ENCODE measurements at places on chromosomes 13 and 19. TPM values are rescaled to one million over a fixed set of nuclear protein-coding genes. Genes with fewer than 3 reads are reported as not detected.

Gene KLK12
- not detected for total RNA-seq

Gene HNRNPA1L2
- 1.9 TPM for total RNA-seq

Gene PRR22
- 0.08 TPM for total RNA-seq

Gene LRRC63
- total RNA-seq = under 0.01 TPM

Gene TCF3
- total RNA-seq = 79.1 TPM

Gene DDX49
- 75.0 TPM for total RNA-seq

Gene CALR3
- 0.08 TPM for total RNA-seq

Gene SNAPC2
- 7.3 TPM for total RNA-seq

Gene SIAH3
- total RNA-seq = not detected

Gene ZNF558
- total RNA-seq = 19.9 TPM

Gene ZIK1
- total RNA-seq = 11.3 TPM

Data from smooth muscle cell of the coronary artery (primary cell).